ENCODE measurements at places on chromosomes 3 and 15. TPM values are rescaled to one million over a fixed set of nuclear protein-coding genes. Genes with fewer than 3 reads are reported as not detected.

Gene ZPLD1
- 1.7 TPM for total RNA-seq

Gene GPR87
- 83.1 TPM for total RNA-seq

Gene GABRA5
- not detected for total RNA-seq

Gene ACP3
- total RNA-seq: 1.9 TPM

Gene SLC24A5
- not detected for total RNA-seq

Gene SNTN
- not detected for total RNA-seq

Gene LRCH3
- 20.9 TPM for total RNA-seq

Gene GOLGA8H
- total RNA-seq: not detected

All from tracheal epithelial cell (primary cell).